Fibroblast of villous mesenchyme (primary cell): ENCODE measurements at places on chromosomes 1 and 21.

DNA sequence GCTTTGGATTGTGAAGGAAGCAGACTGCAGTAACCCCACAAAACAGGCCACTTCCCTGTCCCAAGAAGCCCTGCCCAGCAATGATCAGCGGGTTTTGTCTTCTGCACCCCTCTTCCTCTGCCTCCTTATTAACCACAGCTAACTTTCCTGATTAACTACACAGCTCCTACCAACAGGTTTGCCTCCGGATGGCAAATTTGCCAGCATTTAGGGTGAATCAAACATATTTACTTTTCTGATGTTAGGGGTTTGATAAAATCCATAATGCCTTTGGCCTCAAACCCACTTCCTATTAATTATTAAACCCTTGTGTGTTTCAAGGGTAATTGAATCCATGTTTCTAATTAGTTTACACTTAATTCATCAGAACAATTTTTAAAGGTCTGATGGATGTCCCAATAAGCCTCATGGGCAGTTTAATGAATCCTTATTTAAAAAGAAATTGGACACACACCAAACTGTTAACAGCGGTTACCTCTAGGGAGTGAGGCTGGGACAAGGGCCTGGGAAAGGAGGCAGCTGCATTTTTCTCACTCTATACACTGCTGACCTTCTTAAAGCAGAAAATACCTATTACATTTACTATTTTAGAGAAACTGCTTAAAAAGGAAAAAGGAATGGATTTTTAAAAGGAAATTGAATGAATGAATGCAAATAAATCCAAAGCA, 91.9 kb downstream of the CSMD2 start:
- no peak for DNase-seq

DNA sequence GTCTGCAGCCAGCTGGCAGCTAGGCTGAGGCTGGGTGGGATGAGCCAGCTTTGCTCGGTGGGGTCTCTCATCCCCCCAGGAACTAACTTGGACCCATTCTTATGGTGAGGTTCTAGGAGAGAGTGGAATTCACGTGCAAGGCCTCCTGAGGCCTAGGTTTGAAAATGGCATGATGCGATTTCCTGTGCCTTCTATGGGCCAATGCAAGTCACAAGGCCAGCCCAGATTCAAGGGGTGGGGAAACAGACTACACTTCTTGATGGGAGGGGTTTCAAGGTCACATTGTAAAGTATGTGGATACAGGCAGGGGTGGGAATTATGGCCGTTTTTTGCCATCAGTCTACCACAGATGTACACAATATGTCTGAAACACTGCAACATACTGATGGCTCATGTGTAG, 48.3 kb downstream of the HTR6 start:
- no peak for DNase-seq

GRCh38 chr1:12450090-12450755, 167.8 kb downstream of the DHRS3 start:
- no peak for DNase-seq

DNA sequence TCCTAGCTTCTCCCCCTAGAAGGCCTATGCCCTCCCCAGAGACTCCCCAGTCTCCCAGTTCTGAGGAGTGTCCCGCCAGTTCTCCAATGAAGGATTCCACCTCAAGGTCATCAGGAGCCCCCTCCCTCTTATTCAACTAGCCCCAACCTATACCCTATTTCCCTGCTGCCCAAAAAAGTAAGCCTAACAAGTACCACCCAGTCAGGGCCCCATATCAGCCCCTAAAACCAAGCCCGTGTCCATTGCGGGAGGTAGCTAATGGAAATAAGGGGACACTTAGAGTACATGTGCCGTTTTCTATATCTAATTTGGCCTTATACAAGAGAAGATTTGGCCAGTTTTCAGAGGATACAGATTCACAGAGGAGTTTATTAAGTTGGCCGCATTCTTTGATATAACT, 416.2 kb downstream of the MATN1 start:
- DNase-seq: no peak

GRCh38 chr1:155080312-155081228, 1.9 kb downstream of the EFNA3 start:
- no peak for DNase-seq

DNA sequence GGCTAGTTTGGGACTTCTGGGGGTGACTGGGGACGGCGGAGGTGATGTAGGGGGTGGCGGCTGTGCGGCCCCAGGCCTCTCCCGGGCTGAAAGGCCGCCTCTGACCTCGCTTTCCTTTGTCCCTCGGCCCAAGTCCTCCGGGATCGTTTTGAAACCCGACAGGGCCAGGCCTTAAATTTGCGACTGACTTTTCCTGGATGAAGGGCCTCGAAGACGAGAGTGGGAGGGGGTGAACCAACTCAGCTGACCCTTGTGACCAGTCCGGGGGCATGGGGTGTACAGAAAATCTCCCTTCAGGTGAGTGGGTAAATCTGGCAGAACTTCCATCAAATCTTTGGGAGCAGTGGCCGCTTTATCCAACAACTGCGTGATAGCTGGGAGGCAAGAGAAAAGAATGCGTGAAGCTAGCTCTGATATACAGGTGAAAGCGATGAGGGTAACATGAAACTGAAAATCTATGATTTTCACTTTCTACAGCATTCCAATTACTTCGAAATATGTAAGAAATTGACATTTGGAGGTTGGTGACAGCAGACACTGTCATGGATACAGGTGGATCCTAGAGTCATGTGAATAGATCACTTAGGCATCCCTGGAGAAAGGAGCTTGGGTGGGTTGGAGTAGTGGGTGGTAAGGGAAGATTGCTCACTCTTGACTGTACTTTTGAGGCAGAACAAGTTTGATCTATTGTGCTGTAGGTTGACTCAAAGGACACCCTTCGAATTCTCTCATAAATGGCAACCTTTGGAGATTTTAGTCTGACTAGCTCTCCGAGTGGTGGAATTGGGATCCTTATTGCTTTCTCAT, 885 bp downstream of the AHCYL1 start:
- no peak for DNase-seq

GRCh38 chr1:9440763-9441194, 98.5 kb upstream of the SLC25A33 start:
- no peak for DNase-seq

DNA sequence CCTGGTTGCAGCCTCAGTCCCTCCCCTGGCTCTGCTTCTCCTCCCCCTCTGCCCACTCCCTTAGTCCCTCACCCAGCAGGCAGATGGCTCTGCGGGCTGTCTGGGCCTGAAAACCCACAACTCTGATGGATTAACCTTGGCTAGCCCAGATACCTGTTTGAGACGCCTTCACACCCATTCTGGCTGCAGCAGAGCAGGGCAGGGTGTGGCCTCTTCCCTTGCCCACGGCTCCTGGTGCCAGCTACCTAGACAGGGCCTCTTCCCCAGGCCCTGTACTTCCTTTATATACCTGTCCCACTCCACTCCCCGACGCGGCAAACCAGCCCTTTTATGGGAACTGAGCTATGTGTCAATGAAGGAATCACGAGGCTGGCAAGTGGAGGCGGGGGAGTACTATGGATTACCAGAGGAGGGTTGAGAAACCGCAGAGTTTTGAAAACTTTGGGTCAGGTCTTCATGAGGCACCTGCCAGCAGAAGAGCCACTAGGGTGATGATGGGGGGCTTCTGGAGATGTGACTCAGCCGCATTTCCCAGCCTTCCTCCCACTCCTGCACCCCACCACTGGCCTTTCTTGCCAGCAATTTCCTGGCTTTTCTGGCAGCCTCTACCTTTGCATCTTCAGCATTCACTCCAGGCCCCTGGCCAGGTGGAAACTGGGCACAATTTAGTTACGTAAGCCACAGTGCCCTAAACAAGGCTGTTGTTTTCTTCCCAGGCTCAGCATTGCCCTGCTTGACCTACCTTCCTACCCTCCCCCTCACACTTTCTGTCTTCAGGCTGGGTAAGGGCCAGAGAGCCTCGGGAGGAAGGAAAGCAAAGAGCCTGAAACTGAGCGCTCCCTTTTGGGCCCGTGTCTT, at the start of gene CHI3L1:
CHI3L1 (minus strand) TSS at position 259 of the 858 bp plus-strand sequence; CDS start at position 178, 81 bp downstream.
- DNase-seq: peak; percentile 43

DNA sequence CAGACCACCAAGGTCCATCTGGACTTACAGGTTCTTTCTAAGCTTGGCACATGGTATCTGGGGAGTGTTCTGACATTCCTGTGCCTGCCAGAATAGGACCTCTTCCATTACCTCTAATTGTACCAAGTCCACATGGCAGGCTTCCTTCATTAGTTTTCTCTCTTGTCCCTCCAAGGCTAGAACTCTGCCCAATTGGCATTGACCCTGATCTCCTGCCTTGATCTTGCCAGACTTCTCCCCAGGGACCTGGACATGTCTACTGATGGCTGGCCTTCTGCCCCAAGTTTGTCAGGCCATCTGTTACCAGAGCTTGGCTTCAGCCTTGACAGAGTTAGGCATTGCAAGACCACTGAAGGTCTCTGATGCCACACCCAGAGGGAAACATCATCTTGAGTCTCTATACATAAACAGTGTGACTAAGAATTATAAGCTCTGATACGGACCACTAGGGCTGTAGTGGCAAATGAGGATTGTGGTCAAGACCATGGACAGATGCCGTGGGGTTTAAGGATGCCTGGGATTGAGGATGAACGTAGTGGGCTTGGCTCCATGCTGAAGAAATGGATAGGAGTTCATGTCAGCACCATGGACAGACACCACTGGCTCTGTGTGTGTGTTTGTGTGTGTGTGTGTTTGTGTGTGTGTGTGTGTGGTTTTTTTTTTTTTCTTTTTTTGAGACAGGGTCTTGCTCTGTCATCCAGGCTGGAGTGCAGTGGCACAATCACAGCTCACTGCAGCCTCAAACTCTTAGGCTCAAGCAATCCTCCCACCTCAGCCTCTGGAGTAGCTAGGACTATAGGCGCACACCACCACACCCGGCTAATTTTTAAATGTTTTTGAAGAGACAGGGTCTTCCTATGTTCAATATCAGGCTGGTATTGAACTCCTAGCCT, 19.5 kb upstream of the PSMB2 start:
- DNase-seq: peak; percentile 74

DNA sequence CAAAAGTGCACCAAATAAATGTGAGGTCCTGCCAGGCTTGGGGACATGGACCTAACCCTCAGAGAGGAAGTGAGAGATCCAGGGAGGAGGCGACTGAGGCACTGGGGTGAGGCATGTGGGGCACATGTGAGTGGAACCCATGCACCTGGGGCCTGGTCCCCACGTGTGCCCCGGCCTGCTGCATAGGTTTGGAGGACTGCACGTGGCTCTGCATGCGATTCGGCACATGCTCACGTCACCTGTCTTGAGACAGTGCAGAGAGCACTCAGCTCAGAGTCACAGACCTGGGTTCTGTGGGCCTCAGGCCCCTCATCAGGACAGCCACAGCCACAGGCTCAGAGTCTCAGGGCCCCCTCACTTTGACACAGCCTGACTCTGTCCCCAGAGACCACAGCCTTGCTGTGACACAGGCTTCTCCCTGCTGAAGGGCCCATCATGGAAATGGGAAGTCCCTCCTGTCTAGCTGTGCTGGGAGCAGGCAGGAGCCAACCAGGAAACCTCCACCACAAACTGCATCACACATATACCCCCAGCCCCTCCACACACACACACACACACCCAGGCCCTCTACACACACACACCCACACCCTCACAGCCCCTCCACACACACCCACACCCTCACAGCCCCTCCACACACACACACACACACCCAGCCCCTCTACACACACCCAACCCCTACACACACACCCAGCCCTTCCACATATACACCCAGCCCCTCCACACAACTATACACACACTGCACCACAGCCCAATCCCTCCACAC, 48.2 kb downstream of the SLC9A1 start:
- no peak for DNase-seq

DNA sequence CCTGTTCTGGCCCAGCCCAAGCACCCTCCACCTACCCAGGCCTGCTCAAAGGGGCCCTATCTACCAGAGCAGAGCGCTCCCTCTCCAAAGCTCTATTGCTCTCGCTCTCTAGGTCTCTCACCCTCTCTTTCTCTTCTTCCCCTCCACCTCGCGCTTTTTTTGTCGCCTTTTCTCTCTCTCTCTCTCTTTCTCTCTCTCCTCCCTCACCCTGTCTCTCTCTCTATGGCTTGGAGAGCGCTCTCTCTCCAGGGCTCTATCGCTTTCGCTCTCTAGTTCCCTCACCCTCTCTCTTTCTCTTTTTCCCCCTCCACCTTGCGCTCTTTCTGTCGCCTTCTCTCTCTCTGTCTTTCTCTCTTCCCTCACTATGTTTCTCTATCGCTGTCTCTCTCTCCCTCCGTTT, 3.4 kb upstream of the ZNF678 start:
- no peak for DNase-seq

- peak; percentile 100 for DNase-seq
Measured at GRCh38 chr1:115727706-115728249, 40.7 kb downstream of the CASQ2 start.

- no peak for DNase-seq
Measured at GRCh38 chr1:4960336-4960735, 305.9 kb downstream of the AJAP1 start.
